Esophagus muscularis mucosa (tissue), 4 donors: ENCODE measurements at places on chromosomes 16 and 17. TPM values are rescaled to one million over a fixed set of nuclear protein-coding genes. Genes with fewer than 3 reads are reported as not detected.

The KIF18B gene
- not detected for total RNA-seq

The P3H4 gene
- total RNA-seq, result 19.9 TPM

The LDHD gene
- 6.7 TPM for total RNA-seq

The EFNB3 gene
- total RNA-seq, result 0.17 TPM

DNA sequence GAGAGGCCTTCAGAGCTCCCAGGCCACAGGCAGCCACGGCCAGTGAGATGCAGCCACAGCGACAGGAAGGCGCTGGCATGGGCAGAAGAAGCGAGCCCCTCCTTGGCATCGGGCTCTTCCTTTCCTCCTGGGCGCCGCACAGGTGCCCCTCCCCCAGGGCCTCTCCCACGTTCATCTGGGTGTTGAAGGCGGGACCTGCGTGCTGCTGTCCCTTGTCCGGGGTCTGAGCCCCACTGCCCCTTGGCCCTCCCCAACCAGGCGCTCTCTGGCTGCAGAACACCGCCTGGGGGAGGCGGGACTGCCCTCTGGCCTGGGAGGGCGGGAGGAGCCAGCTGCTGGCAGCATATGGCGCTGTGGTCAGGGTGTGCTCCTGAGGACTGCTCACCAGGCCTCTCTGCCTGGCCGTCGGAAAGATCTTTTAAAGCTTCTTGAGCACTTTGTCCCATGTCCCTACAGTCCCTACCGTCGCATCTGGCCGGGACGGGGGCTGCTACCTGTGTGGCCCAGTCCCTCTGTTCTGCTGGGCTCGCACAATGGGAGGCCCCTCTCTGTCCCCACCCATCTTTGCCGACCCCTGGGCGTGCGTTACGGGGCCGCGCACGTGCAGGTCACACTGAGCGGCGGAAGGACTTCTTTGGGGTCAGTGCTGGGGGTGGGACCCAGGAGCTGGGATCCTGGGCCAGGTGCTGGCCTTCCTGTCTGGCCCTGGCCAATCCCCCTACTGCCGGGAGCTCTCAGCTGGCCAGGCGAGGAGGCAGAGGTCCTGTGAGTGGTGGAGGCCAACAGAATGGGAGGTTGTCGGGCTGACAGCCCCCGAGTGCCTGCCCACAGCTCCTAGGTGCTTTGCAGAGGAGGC, 1.7 kb downstream of the SLC25A10 start:
- H3K27ac ChIP-seq, result no peak overlapping the region
- H3K27me3 ChIP-seq, result no peaks in the 10 kb centered on the region
- H3K4me3 ChIP-seq, result no peak overlapping the region
